ENCODE measurements at places on chromosomes 3 and 15.

- DNase-seq: no peak
Observed at GRCh38 chr3:164533275-164533674, 545.0 kb downstream of the SI start.

DNA sequence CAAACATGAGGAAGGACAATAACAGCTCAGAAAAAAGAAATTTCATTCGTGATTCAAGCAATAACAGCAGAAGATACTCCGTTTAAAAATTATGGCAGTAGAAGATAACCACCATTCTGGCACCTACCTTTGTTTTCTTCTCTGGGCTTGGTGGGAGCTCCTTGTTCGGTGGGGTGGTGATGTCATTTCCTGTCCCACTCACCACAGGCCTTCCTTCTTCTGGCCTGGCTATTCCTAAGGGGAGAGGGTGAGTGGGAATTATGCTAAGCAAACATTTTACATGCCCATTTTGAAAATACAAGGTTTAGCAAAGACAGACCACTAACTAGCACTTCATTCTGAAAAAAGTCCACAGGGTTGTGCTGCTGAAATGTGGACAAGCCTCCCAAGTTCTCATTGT lies 74.4 kb downstream of the DHX30 start:
- no peak for DNase-seq

DNA sequence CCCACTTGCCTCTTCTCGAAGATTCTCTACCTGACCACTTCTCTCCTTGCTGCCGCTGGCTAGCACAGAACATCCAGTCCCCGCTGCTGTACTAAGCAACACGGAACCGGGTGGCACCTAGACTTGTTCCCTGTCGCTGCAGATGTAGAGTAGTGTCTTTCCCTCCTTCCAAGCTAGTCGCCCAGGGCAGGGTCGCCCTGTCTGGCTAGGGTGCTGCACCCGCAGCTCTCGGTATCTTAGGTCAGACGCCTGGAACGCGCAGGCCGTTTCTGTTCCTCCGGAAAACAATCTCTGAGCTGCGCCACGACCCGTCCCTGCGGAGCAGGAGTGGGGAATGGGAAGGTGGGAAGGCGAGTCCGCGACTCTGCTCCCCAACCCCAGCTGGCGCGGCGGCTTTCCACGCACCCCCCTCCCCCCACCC lies 758 bp upstream of the SNX33 start:
- DNase-seq: no peak

DNA sequence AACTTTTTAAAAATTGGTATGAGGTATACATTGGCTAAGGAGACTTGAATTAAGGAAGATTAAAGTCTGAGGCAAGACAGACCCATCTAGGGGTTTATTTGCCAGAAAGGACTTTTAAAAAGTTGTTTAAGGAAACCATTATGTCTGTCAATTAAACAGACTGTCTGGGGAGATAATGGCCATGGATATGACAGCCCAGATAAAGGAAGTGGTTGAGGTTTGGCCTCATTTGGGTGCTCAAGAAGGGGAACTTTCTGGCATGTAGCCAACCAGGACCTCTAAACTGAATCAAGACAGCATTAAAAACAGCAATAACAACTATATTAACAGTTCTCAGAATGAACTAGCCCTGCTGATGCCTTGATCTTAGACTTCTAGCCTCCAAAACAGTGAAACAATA lies 9.9 kb upstream of the CD200R1L start:
- no peak for DNase-seq

DNA sequence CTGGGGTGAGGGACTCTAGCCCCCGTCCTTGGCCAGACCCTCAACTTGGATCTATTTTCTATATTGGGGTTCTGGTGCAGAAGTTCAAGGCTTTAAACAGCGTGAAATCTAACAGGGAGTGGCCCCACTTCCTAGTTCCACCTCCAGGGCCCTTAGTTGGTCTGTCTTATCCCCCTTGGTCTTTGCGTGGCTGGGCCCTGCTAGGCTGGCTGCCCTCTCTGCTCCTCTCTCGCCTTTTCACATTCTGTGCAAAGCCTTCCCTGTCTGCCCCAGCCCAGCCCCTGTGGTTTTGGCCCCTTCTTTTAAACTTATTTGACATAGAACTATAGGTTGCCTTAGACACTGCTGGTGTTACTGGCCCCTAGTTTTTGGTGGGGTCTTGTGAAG lies 5.6 kb downstream of the PPCDC start:
- DNase-seq: no peak

DNA sequence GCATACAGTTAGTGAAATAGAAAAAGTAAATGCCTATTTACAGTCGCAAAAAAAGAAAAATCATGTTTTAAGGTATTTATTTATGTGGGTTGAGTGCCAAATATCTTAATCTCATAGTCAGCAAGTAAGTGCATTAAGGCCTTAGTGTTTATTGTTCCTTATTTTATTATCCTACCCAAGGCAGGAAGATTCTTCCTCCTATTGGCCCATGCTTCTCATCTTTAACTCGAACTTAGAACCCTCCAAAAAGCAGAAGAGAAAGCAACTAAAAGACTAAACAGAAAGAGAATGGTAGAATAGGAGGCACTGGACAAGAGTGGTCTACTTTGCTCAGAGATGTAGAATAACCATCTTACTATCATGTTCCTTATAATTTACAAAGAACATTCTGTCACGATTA lies 7.5 kb downstream of the RFX7 start:
- no peak for DNase-seq

GRCh38 chr3:143092191-143092590 lies 27.4 kb upstream of the CHST2 start:
- no peak for DNase-seq

DNA sequence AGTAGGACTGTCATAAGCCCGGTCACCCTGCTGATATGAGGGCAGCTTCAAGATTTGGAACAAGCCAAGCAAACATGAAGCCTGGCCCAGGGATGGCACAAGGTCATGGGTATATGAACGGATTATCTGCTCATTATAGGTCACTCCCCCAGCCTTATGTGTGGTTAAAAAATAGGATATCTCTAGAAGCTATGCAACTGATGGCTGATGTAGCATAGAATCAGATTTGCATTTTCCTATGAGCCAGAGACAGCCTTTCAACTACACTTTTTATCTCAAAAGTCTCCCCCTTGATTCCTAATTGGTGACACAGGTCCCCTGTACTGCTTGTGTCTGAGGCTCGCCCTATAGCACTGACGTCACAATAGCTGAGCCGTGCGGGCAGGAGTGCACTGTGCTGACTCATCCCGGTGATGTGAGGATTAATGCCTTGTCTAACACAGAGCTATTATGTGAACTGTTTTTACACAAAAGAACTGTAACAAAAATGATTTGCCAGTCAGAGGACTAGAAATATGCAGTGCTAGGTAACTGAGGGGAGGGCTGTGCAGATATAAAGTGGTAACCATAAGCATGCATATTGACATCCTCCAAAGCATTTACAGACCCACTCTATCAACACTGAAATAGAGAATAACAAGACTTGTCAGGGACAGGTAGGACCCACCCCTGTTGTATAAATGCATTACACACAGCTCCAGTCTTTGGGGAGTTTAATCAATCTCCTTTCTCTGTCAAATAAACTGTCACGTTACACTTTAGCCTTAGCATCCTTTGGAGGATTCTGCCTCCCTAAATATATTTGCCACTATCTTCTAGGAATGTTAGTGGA lies 204.9 kb downstream of the TIGIT start:
- no peak for DNase-seq

- DNase-seq: no peak
Observed at GRCh38 chr3:58724336-58724735, 57.8 kb upstream of the FAM3D start.

- no peak for DNase-seq
Observed at GRCh38 chr3:56321892-56322291, 146.4 kb downstream of the ERC2 start.

DNA sequence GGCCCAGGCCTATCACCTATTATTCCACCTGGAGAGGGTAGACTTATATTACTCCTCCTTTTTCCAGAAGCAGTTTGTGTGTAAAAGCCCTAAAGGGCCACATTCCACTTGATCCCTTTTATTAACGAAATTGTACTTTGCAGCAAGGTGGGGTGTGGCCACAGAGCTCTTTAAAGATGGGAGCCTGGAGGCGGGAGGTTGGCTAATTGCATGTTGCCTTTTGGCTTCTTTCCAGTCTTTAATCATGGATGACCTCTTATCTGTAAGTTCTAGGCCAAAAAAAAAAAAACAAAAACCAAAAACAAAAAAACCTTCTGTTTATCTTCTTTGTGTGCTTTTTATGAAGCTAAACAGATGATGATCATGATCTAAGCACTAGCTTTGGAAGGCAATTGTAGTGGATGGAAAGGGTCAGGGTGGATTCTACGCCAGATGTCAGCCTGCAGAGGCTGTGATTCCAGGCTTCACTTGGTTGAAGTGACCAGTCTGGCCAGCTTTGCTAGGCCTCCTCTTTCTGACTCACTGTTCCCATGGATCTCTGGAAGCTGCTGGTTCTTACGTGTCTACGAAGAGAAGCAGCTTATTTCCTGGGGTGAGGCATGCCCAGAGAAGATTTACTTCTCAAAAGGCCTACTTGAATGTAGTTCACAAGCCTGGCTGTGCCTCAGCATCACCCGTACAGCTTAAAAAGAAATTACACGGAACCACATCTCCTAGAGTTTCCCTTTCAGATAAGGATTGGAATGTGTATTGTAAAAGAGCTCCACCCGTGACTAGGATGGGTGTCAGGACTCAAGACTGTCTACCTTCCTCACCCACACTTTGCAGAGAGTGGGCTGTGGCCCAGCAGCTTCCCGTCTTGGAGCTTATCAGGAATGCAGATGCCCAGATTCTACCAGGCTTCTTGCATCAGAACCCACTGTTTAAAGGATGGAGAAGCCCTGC lies 330.9 kb upstream of the C2CD4B start:
- no peak for DNase-seq

- DNase-seq: no peak
Observed at GRCh38 chr15:68986322-68986721, 28.2 kb upstream of the NOX5 start.

DNA sequence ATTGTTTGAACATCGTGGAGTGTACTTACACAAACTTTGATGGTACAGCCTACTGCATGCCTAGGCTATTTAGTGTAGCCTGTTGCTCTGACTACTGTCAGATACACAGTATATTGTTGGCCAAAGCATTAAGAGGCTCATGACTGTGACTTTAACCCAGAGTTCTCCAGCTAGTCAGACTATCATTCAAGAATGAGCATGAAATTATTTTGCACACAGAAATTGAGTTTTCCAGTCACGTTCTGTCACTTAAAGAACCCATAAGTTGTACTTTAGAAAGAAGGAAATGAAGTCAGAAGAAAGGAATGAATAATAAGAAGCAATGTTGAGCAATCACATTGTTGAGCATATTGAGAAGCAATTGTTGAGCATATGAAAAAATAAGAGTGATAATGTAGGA lies 37.6 kb upstream of the SLC22A13 start:
- DNase-seq: no peak

DNA sequence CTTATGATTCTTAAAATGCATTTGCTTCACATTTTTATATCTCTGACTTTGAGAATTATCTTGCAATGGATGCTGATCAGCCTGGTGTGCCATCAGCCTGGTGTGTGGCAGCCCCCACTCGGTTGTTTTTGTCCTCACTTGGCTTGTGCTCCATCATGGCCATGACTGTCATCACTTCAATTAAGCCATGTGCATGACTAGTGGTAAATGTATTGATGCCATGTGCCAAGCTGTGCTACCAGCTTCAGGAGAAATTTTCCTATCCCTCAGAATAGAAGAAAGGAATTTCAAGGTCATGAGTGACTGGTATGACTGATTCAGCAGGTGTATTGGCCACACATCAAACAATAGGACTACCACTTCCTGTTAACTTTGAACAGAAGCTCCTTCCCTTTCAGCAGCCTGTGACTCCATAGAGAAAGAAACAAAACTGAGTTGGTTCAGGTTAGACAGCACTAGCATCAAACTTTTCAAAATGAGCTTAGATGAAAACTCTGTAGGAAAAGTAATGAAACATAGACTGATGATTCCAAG lies 251.7 kb downstream of the GRM7 start:
- DNase-seq: no peak

GRCh38 chr15:42048080-42048820 lies 27.4 kb upstream of the PLA2G4E start:
- no peak for DNase-seq

GRCh38 chr3:171984883-171985282 lies 54.5 kb upstream of the FNDC3B start:
- DNase-seq: no peak

DNA sequence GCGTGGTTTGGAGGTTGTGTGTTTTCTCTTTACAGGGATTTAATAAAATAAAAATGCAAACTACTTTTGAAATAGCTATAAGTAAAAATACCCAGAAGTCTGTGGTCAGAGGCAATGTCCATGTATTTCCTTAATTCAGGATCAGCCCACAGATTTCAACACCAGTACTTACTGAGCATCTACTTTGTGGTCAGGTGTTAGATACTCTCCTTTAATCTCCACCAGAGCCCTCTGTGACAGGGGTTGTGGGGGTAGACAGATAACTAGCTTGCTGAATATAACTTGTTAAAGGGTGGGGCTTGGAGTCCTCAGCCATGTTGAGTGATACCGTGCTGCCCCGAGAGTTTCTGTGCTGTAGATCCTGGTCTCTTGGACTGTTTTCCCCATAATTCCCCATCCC lies 244.1 kb upstream of the NR2E3 start:
- no peak for DNase-seq

DNA sequence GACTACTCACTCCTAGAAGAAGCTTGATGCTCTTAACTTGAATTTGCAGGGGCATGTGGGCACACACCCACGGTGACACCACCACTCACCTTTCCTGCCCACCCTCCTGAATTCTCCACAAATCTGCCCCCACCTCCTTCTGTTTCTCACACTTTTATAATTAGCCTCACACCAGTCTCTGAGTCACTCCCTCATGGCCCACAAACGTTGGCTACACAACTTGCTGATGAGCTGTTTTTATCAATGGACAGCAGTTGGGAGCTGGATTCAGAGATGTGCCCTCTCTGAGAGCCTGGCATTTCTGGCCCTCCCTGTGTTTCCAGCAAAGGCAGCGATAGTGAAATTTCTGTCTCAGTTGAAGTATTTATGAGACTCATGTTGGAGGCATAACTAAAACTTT lies 1.3 kb downstream of the COLQ start:
- DNase-seq: no peak

- no peak for DNase-seq
Observed at GRCh38 chr15:77546870-77547269, 85.8 kb downstream of the LINGO1 start.

- DNase-seq: no peak
Observed at GRCh38 chr15:48898032-48898431, 20.1 kb downstream of the EID1 start.

DNA sequence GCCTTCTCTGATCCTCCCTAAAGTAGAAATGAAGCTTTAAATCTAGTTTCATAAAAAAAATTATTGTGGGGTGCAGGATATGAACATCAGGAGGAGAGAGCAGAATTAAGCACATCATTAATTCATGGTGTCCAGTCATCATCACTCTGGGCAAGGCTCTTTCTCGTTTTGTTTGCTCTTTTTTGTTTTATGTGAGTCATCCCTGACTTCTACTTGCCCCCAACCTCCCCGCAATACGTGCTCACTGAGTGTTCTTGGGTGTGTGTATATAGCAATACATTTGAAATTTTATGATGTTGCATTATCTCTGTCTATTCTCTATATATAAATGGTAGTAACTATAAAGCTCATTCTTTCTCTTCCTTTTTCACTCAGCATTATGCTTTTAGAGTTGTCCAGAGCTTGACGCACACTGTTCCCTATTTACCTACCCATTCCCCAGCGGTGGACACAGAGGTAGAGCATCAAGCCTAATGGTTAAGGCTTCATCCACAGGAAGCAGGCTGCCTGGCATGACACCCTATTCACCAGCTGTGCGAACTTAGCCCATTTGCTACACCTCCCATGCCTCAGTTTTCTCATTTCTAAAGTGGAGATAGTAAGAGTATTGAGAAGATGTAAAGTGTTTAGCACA lies 72.3 kb downstream of the CD200R1L start:
- DNase-seq: no peak

- no peak for DNase-seq
Observed at GRCh38 chr3:98966434-98966833, 64.9 kb upstream of the DCBLD2 start.

Measured in effector CD8-positive, alpha-beta T cell (primary cell).